Activated CD4-positive, alpha-beta T cell treated with anti-CD3 and anti-CD28 coated beads, Interleukin-2, amount 50 U/mL, for 4 hours (primary cell): ENCODE measurements at places on chromosomes 2 and 18.

GRCh38 chr2:7567646-7568045 is 650.4 kb downstream of the RNF144A start:
- peak; percentile 26 for DNase-seq

DNA sequence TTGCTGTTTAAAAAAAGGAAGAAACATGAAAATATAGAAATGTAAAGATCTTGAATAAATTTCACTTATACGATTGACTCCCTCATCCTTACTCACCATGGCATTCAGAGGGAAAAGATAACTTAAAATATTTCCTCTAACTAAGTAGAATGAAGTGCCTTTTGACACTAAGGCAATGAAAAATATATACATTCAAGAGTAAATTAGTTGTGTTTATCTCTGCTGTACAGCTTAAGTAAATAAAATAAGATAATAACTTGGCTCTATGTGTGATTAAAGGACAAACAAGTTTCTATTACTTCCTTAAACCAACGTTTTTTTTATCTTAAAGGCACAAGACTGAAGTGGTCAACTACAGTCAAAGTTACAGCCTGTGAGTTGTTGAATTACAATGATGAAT is 142.3 kb upstream of the LRRTM4 start:
- DNase-seq = no peak

GRCh38 chr2:197322724-197323720 is 12.4 kb upstream of the ANKRD44 start:
- no peak for DNase-seq

DNA sequence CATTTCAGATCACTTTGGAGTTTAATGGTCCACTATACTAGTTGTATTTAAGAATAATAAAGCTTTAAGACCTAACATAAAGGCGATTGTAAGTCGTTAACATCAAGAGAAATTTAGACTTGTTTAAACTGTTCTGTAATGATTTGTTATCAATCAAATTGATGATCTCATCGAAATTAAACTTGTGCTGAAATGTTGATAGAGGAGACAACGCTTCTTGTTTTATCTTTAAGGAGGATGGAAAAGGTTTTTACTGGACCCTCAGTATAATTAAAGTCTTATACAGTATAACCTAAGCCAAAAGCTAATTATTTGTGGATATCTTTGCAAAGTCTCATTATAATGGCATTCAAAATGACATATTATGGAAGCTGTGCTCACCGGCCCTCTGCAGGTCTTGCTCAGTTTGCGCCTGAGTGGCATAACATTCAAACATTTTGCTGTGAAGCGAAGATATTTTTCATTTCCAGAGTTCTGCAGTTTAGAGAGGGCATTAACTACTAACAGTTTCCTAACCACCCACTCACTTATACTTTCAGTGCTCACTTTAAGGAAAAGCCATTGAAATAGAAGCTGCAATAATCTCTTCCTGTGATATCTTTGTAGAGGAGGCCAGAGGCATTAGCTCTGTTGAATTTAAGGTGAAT is 1.4 kb upstream of the SERTAD2 start:
- peak; percentile 32 for DNase-seq

- DNase-seq = no peak
Observed at GRCh38 chr18:35938562-35938961, 33.9 kb upstream of the RMP24 start.

GRCh38 chr2:208570066-208570465 is 163.5 kb downstream of the PTH2R start:
- no peak for DNase-seq

- DNase-seq = no peak
Observed at GRCh38 chr2:101817481-101817880, 120.0 kb downstream of the MAP4K4 start.

GRCh38 chr2:129882476-129882875 is 97.0 kb upstream of the RAB6C start:
- DNase-seq = no peak

- DNase-seq = no peak
Observed at GRCh38 chr2:49255409-49255971, 101.2 kb upstream of the FSHR start.

GRCh38 chr2:101967826-101968513 is 23.8 kb upstream of the IL1R2 start:
- DNase-seq = no peak

DNA sequence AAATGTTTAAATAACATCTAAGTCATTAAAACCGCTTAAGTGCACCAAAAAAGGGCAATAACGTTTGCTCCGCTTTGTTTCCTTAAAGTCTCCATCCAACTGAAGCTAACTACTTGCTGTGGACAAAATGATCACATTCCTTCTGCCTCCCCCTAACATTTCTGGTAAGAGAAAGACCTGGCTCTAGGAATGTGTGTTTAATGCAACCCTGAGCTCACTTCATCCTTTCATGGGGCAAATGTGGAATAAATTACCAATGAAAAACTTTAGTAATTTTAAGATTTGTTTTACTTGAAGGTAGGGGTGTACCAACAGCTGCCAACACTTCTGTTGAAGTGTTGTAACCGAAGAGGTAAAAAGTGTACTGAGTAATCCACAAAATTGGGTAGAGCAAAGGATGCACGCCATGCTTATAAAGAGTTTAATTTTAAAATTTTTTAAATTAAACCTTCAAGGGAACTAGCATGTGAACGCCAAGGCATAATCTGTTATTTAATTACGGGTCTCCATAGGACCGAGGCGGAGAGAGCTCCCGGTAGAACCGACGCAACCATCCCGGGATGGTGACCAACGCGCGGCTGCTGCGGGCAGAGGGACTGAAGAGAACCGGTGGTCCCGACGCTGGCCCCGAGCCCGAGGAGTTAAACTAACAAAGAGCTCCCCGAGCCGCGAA is 1.1 kb downstream of the HNRNPLL start:
- no peak for DNase-seq

DNA sequence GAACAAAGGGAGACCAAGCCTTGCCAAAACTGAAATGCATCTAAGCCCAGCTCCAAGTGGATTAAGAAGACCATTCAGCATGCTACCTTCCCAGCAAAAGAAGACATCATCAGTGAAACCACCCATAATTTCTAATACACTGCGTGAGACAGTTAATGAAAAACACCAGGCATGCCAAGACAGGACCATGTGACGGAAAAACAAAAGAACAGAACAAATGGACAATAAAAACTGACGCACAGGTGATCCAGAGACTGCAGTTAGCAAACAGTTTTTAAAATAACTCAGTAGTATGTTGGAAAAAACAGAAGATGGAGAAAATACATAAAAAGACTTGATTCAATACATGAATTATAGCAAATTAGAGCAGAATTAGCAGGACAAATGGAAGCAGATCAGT is 15.3 kb downstream of the FAM168B start:
- no peak for DNase-seq

DNA sequence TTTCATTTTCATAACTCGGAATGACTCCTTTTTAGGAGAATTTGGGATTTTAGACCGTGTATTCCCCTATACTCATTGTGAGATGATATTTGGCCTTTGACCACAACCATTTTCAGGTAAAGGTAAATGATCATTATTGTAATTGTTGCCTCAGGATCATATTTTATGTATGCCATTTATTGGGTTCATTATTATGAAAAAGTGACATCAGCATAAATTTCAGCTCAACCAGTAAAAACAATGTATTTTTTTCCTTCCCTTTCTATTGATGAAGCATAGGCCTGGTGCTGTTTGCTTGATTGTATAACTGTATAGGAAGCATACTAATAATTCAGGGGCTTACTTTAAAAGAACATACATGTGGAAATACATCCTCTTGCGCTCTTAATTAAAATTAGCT is 832.9 kb upstream of the FANCL start:
- no peak for DNase-seq

DNA sequence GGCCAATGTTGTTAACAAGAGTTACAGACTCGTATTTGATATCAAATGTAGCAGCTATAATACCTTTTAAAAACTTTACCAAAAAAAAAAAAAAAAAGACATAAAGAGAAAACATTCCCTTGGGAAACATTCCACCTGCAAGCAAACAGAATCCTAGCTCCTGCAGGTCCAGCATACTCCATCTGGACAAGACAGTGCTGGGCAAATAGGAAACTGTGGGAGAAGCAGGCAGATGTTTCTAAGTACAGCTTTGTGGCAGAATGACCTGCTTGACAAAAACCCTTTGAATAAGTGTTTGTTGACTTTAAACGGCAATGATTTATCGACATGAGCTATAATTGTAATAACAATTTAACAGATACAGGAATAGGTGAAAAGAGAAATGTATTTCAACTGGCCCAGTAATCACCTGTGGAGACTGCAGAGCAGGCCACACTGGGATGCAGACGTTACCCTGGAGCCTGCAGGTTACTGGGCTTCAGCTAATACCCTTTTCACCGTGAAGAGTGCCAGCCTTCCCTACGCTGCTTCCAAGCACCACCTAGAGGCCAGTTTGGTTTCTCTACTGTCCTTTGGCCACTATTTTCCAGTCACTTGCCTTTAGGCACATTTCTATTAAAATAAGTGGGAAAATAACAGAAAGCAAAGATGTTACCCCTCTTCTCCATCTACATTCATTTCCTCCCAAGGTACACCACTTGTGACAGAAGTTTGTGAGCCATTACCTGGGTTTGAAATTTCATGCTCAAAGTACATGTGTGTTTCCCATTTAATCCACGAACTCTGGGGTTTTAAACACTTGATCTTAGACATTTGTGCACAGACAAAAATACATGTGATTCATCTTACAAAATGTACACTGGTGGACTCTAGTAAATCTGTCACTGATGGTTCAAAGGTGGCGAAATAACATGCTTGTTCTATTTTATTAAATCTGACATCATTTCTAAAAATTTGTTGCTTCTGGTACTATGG is 96.9 kb upstream of the ZNF397 start:
- peak; percentile 9 for DNase-seq

DNA sequence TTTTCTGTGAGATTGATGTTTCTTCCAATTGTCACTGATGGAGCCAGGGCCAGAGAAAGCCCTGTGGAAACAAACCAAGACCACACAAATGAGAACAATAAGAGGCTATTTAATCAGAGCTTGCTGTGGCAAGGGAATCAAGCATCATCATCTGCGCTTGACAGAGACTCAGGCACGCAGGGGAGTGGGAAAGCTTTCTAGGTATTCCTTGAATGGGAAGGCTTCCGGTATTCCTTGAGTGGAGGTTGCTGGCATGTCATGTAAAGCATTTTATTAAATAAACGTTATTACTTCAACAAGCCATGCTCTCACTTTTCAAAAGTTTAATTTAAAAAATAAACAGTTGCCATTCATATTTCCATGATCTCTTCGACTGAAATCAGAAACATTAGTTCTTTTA is 194.6 kb upstream of the SYT4 start:
- DNase-seq = no peak

DNA sequence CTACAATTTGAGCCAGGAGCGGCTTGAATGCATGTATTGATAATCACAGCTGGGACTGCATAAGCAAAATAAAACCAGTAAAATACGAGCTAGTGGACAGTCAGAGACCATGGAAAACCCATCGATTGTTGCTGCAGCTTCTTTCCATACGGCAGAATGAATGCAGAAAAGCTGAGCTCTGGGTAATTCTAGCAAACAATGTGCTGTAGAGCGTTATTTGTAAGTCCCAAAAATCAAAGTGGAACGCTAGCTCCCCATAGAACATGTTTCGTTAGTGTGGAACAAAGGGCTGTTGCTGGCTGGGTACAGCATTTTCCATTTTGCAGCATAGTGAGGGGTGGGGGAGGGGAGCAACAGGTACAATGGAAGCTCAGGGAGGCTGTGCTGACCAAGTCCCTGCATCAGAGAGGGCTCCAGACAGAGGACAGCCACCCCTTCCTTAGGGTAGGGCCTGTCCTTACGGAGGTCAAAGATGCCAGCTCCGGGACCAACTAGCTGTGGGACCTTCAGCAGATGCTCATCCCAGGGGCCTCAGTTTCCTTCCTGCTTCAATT is 74.1 kb downstream of the BOD1L2 start:
- no peak for DNase-seq

DNA sequence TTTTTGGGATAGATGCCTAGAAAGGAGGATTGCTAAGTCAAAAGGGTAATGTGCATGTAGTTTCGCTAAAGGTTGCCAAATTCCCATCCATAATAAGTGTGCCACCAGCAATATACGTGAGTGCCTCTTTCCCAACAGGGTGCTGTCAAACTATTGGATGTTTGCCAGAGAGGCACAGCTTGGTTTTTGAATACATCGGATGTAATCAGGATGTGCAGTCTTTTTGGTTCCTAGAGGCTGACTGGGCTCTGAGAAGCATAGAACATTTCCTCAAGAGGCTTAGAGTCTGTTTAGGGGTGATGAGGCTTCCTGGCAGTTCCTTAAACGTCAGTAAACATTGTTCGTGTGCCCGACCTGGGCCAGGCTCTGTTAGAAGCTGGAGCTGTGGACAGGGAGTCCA is 28.0 kb downstream of the AGAP1 start:
- DNase-seq = no peak

DNA sequence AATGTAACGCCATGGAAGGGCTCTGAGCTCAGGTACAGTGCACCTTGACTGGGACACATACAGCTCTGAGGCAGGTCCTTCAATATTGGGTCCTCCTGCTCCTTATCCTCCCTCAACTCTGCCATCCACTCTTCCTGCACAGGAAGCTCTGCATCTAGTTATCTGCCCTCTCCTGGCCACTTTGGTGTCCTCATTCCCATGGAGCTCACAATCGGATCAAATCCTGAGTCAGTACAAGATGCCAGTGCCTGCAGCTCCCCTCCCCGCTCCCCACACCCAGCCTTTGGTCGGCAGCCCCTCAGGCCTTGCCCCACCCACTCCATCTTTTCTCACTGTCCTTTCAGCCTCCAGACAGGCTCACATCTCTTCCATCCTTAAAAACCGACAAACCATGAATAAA is 58.0 kb downstream of the LRRFIP1 start:
- DNase-seq = no peak

DNA sequence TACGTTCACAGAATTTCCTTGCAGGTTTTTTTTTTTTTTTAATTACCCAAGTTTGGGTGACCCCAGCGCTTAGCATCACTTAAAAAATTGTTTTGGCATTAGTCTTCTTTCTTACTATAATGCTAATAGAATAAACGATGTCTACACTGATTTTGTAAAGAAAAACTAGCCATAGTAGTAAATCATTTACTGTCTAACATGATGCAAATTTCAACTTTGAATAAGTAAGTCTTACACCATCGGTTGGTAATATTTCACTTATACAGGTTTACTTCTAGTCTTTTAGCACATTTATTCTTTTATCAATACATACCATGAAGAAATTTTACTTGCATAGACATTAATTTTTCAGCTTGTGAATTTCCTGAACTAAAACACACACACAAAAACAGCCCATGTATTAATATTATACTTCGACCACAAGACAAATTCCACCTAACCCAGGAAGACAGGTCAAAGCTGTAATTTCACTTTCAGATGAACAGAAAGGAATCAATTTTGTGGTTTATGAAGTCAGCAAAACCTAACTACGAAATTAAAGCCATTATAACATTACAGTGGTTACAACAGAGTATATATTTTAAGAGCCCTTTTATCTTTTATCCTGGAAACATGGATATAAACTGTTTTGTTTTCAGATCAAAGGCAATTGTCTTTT is 1.9 kb downstream of the YES1 start:
- DNase-seq = no peak
